ENCODE measurements at places on chromosomes 6 and 20.

- no peak for DNase-seq
- no peak overlapping the region for H3K4me3 ChIP-seq
- no peak overlapping the region for H3K27ac ChIP-seq
- H3K36me3 ChIP-seq = peaks cover 15% of the 10 kb centered on the region
These were observed 139.8 kb downstream of the DTNBP1 start for GRCh38 chr6:15522856-15523529.

DNA sequence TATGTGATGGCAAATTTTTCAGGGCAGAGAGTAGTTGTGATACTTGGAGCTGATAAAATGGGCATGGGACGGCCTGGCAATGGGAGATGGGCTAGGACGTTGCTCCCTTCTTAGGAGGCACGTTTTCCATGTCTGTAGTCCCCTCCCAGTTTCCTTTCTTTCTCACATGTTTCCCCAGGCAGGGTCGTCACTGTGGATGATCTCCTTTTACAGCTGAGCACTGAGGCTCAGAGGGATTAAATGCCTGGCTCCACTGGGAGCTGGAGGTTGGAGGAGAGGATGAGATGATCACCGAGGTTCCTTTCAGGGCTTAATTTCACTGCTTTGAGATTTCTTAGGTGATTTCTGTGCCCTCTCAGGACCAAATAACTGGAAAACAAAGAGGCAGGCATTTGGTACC is 136.7 kb downstream of the SOBP start:
- DNase-seq = no peak
- H3K27me3 ChIP-seq = peaks cover 5% of the 10 kb centered on the region
- no peaks in the 10 kb centered on the region for H3K4me1 ChIP-seq
- H3K4me3 ChIP-seq = no peak overlapping the region
- no peaks in the 10 kb centered on the region for H3K36me3 ChIP-seq

- H3K27ac ChIP-seq = no peak overlapping the region
- H3K4me3 ChIP-seq = no peak overlapping the region
- H3K36me3 ChIP-seq = no peaks in the 10 kb centered on the region
- H3K4me1 ChIP-seq = no peaks in the 10 kb centered on the region
- no peak for DNase-seq
These were observed 81.9 kb downstream of the SIM1 start for GRCh38 chr6:100382767-100383195.

GRCh38 chr6:63493557-63493956 is 78.7 kb upstream of the LOC128125822 start:
- H3K4me3 ChIP-seq = no peak overlapping the region
- H3K4me1 ChIP-seq = no peaks in the 10 kb centered on the region
- no peak overlapping the region for H3K27ac ChIP-seq
- no peaks in the 10 kb centered on the region for H3K36me3 ChIP-seq
- H3K27me3 ChIP-seq = no peaks in the 10 kb centered on the region
- DNase-seq = no peak

- peak; percentile 44 for DNase-seq
- H3K27me3 ChIP-seq = no peaks in the 10 kb centered on the region
- H3K4me1 ChIP-seq = no peaks in the 10 kb centered on the region
- no peak overlapping the region for H3K27ac ChIP-seq
- H3K36me3 ChIP-seq = no peaks in the 10 kb centered on the region
These were observed 288.5 kb upstream of the STXBP5 start for GRCh38 chr6:146915671-146916127.

- H3K4me1 ChIP-seq = peaks cover 30% of the 10 kb centered on the region
- no peaks in the 10 kb centered on the region for H3K27me3 ChIP-seq
- H3K36me3 ChIP-seq = no peaks in the 10 kb centered on the region
- no peak overlapping the region for H3K27ac ChIP-seq
- no peak for DNase-seq
These were observed 428.5 kb downstream of the CD83 start for GRCh38 chr6:14546036-14546435.

DNA sequence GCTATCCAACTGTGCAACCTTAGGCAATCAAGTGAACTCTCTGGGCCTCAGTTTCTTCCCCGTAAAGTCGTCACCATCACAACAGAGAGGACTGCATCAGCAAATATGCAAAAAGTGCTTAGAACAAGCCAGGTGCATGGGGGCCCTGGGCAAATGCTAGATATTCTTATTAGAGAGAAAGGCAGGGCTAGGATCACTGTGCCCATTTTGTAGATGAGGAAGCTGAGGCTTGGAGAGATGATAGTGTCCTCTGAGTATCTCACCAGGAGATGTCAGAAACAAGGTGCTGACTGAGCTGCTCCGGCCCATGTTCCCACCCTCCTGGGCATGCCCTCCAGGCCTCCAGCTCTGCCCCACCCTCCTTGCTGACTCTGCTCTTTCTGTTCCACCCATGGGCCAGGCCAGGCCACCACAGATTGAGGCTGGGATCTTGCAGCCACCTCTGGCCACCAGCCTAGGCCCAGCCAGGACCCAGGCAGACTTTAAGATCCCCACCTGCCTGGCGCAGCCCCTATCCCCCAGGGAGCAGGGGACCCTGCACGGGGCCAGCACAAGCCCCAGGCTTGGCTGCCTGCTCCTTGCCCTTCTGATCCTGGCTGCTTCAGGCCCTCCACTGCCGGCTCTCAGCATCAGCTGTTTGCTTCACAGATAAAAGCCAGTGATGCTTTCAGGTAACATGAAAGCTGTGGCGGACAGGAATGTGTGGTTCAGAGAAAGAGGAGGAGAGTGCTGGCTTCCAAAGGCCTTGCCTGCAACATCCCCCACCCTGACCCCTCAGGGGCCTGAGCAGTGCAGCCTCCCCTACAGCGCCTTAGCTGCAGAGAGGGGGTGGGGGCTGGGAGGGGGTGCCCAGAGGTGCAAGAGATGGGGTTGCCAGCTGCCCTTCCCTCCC is 47.6 kb downstream of the GRM4 start:
- H3K4me3 ChIP-seq = no peak overlapping the region
- H3K36me3 ChIP-seq = no peaks in the 10 kb centered on the region
- no peaks in the 10 kb centered on the region for H3K4me1 ChIP-seq
- H3K27ac ChIP-seq = no peak overlapping the region

- H3K4me1 ChIP-seq = no peaks in the 10 kb centered on the region
- no peak for DNase-seq
- no peak overlapping the region for H3K27ac ChIP-seq
- H3K27me3 ChIP-seq = peaks cover 2% of the 10 kb centered on the region
- no peak overlapping the region for H3K4me3 ChIP-seq
- no peaks in the 10 kb centered on the region for H3K36me3 ChIP-seq
These were observed 25.0 kb upstream of the ADTRP start for GRCh38 chr6:11803591-11803971.

GRCh38 chr6:147979966-147980365 is 362.7 kb upstream of the SASH1 start:
- no peak for DNase-seq
- no peaks in the 10 kb centered on the region for H3K36me3 ChIP-seq
- no peak overlapping the region for H3K27ac ChIP-seq
- no peaks in the 10 kb centered on the region for H3K27me3 ChIP-seq

DNA sequence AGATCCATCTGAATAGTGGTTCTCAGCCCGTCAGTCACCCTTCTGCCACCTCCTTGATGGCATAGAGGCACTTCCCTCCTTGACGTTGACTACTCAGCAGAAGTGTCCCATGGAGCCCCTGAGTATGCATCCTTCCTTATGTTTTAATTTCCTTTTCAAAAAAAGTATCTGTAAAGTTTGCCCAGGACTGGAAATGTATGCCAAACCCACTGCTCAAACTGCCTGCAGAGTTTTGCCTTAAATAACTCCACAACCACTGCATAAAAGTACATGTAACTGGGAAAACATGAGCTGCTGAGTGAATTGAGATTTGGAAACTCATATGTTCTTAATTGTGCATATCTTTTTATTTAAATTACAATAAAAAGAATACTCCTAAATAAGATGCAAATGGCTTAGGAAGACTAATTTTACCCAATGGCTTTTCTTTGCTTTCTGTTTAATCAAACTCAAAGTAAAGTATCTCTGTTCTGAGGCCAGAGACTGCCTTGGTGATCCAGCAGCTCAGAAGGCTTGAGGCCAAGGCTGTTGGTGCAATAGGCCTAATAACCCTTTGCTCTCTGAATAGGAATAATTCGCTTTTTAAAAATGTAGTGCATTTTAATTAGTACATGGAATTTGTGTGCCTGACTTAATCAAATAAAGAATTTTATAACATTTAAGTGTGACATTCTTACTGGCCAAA is 90.4 kb downstream of the FNDC1 start:
- DNase-seq = no peak
- H3K27me3 ChIP-seq = no peaks in the 10 kb centered on the region
- no peaks in the 10 kb centered on the region for H3K36me3 ChIP-seq
- H3K4me1 ChIP-seq = no peaks in the 10 kb centered on the region

DNA sequence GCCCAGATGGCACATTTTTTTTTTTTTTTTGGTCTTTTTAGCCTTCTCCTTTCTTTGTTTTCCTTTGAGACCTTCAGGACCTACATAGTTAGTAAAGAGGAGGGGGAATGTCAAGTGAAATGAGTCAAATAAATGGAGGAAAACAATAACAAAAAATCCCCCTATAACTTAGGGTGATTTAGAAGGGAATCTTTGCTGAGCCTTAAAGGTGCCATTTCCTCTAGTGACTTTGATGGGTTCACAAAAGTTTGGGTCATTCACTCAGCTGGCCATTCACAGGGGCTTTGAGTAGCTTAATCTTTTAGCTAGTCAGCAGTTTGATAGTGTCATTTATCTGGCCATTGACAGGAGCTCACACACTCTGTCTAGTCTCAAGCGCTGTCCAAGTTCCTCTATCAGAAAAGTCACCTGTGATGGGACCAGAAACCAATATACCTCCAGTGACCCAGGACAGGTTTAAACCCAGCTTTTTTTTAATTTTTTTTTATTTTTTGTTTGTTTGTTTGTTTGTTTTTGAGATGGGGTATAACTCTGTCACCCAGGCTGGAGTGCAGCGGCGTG is 275.1 kb upstream of the PRDM1 start:
- peaks cover 15% of the 10 kb centered on the region for H3K4me1 ChIP-seq
- no peak overlapping the region for H3K27ac ChIP-seq
- H3K4me3 ChIP-seq = no peak overlapping the region
- no peak for DNase-seq
- H3K36me3 ChIP-seq = no peaks in the 10 kb centered on the region
- H3K27me3 ChIP-seq = no peaks in the 10 kb centered on the region

DNA sequence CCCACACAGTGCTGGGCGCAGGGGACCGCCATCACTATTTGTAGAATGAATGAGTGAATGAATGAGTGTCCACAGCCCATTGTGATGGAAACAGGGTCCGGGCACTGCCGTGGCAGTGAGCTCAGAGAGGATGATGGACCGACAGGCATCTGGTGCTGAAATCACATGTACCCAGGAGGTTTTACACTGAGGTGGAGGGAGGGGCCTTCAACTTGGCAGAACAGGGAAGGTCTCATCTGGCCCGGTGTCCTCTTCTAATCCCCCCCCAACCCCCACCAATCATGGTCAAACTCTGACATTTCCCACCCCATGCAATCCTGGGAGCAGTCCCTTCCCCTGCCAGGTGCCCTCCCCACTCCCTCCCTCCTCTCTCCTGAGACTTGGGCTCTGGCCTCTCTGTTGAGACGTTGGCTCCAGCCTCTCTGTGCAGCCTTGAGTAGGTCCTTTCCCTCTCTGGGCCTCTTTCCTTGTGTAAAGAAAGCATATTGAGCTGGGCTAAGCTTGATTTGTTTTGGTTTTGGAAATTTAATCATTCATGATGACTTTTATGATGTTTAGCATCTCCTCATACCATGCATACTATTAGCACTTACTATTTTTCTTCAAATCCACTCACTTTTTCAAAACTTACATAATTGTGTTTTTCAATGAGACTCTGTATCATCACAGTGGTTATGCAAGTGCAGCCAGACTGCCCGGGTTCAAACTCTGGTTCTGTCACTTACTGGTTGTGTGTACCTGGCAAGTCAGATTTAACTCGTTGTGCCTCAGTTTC is 10.8 kb downstream of the KIAA1755 start:
- DNase-seq = no peak
- H3K27me3 ChIP-seq = no peaks in the 10 kb centered on the region
- no peak overlapping the region for H3K27ac ChIP-seq
- H3K4me1 ChIP-seq = no peaks in the 10 kb centered on the region
- no peak overlapping the region for H3K4me3 ChIP-seq

GRCh38 chr6:138161088-138161337 is 726 bp upstream of the ARFGEF3 start:
- H3K36me3 ChIP-seq = no peaks in the 10 kb centered on the region
- DNase-seq = no peak
- H3K27ac ChIP-seq = no peak overlapping the region
- peak overlapping the region; percentile 62 for H3K4me3 ChIP-seq
- no peaks in the 10 kb centered on the region for H3K4me1 ChIP-seq

GRCh38 chr6:7242835-7243178 is 70.2 kb downstream of the SSR1 start:
- peaks cover 10% of the 10 kb centered on the region for H3K4me1 ChIP-seq
- no peak overlapping the region for H3K4me3 ChIP-seq
- no peak for DNase-seq
- no peaks in the 10 kb centered on the region for H3K27me3 ChIP-seq
